ENCODE measurements at places on chromosomes 6 and 20.

- no peak for DNase-seq
These were observed 8.4 kb downstream of the MAPRE1 start for GRCh38 chr20:32828029-32828680.

DNA sequence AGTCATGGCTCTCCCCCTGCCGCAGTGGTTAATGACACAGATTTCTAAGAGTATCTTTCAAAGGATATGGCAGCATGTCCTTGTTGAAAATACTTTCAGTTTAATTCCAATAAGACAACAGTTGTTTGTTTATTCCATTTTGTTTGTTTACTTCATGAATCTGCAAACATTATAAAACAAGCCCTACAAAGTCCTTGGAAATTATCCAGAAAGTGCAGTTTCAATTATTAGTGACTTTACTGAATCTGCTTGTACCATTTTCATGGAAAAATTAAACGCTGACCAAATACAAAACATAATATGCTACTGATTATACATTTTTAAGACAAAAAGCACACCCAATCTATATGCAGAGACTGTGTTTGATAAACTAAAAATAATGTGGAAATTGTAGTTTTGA is 3.3 kb downstream of the HEY2 start:
- DNase-seq: no peak

GRCh38 chr6:107827541-107827940 is 3.4 kb upstream of the SCML4 start:
- DNase-seq: no peak

GRCh38 chr6:48280035-48280620 is 169.1 kb upstream of the PTCHD4 start:
- no peak for DNase-seq

- no peak for DNase-seq
These were observed 14.0 kb downstream of the DEFB110 start for GRCh38 chr6:50007819-50008218.

- DNase-seq: no peak
These were observed 35.2 kb upstream of the EEF1E1 start for GRCh38 chr6:8137529-8137939.

DNA sequence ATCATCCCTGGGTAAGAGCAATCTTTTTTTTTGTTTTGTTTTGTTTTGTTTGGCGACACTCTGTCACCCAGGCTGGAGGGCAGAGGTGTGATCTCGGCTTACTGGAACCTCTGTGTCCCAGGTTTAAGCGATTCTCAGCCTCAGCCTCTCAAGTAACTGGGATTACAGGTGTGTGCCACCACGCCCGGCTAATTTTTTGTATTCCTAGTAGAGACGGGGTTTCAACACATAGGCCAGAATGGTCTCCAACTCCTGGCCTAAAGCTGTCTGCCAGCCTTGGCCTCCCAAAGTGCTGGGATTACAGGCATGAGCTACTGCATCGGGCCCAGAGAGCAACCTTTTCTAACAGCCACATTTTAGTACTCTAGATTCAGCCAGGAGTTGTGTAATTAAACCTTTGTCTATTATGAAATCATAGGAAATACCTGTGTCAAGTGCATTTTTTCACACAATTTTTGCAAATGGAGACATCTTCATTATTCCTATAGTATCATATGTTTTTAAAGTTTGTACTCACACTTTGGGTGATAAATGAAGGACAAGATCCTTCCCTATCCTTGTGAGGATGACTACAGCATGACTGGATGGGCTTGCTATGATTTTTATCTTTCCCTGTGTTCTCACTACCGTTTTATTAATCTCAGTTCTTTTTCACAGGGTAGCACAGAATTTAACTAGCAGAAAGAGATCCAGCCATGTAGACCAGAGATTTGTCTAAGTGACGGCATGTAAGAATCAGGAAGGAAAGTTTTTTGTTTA is 82.6 kb downstream of the OR2B2 start:
- no peak for DNase-seq

DNA sequence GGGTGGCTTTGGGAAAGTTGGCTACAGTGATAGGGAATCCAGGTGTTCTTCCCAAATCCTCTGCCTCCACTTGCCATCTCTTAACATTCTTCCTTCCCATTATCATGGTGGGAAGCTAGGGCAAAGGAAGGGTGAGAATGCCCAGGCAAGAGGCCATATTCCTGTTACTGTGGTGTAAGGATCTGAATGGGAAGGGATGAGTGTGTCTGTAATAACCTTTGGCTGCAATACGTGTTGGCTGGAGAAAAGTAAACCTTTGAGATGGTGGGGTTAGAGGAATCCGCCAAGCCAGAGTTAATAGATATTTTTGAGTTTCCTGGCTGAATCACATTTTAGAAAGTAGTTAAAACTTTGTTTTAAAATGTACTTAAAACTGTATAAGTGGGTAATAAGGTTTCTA is 45.9 kb downstream of the RNF144B start:
- DNase-seq: no peak

DNA sequence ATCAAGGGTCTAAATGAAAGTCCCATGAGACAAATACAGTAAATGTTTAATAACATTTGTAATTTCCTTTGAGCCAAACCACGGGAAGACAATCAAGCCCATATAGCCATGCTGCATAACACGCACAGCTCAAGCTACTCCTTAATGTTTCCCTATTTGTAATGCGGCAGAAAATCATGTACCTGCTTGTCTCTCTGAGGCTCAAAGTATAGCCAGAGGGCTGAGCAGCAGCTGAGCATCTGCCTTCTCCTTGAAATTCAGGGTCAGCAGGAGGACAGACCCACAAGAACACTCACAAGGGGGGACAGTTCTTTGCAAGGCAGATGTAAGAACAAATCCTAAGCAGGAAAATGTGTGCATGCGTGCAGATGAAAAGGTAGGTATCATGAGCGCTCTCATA is 45.8 kb upstream of the JARID2 start:
- DNase-seq: no peak

GRCh38 chr6:3867641-3868502 is 18.7 kb downstream of the FAM50B start:
- no peak for DNase-seq

DNA sequence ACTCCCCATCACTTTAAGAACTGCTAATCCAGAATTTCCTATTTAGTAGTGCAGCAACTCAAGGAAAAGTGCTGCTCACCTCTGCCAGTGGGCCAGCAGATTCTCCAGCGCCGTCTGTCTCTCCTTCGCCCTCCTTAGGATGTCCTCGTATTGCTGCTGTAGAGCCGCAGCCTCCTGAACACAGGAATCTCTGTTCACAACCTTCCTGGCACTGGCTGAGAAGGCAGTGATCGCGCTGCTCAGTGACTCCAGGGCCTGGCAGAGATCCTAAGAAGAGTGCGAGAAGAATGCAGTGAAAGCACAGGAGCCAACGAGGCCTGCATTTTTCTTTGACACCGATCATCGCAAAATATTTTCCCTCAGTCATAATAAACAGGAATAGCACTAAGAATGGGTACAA is 209.0 kb downstream of the SYNE1 start:
- DNase-seq: no peak

GRCh38 chr20:10927936-10928840 is 254.4 kb upstream of the JAG1 start:
- no peak for DNase-seq

DNA sequence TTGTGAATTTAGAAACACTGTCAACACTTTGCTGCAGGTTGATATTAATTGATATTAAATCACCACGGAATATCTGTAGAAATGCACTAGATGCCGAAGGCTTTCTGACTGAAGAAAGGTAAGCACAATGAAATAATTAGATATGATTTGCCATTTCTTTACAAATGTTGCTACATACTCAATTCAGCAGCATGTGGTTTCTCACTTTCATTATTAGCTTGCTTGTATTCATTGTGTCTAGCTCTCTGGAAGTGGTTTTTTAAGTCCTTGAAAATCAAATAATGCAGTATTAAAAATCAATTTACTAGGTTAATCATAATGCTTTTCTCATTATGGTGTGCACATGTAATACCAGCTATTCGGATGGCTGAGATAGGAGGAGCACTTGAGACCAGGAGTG is 231.3 kb upstream of the MARCKS start:
- no peak for DNase-seq

- peak; percentile 9 for DNase-seq
These were observed 369.0 kb downstream of the SYNE1 start for GRCh38 chr6:152267967-152268845.

DNA sequence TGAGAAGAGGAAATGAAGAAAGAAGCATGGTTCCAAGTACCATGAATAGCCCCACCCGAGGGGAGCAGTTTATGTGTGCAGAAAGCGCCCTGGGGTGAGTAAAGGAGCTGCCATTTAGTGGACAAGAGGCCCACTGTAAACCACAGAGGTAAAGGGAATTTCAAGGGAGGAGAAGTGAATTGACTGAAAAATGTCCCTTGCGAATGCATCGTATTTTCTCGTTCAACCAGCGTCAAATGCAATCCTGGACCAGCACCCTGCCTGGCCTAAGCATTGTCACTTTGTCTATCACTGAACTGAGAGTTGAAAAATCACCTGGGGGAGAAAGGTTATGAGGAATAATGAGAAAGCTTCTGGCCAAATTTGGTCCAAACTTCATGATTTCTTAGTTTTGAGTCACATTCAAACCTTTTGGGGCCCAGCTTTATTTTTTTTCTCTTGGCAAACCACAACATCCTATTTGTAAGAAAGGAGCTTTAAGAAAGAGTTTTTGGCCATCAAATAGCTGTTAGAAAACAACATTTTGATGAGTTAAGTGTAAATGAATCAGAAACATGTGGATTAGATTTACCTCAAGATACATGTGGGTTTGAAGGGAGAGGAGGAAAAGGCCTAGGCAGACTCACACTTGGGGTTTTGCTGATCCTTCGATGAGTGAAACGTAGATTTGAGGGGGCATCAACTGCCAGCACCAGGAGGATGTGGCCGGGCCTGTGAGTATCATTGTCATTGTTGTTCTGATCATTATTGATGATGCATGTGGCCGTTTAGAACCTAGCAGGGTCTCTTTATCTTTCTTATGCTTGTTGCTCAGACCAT is 214.0 kb downstream of the CLIC5 start:
- DNase-seq: no peak

GRCh38 chr6:153790876-153791473 is 248.1 kb upstream of the OPRM1 start:
- no peak for DNase-seq
